NCI-H526 (cell line): ENCODE measurements at places on chromosomes 11 and 22.

GRCh38 chr11:31264834-31265233 is 104.7 kb downstream of the DCDC1 start:
- no peak for DNase-seq

DNA sequence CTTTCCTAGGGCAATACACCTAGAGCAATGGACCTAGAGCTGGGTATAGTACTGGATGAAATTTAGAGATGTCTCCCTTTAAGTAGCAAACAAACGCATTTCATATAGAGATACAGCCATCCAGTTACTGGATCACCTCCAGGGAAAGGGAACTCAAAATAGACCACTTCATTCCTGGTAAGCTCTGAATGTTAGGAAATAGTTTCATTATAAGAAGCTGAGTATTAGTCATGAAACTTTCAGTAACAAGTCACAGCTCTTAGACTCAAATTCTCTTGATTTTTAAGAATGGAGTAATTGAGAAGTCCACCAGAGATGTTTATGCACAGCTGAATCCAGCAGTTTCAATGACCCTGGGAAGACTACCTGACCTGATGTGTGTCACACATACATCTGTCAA is 221.9 kb downstream of the FAM76B start:
- DNase-seq = no peak

GRCh38 chr11:60971520-60971919 is at the start of gene CD6:
TSS of gene CD6 (plus strand) at chr11:60971680. CDS start at chr11:60971866, 186 bp downstream.
- DNase-seq = no peak

DNA sequence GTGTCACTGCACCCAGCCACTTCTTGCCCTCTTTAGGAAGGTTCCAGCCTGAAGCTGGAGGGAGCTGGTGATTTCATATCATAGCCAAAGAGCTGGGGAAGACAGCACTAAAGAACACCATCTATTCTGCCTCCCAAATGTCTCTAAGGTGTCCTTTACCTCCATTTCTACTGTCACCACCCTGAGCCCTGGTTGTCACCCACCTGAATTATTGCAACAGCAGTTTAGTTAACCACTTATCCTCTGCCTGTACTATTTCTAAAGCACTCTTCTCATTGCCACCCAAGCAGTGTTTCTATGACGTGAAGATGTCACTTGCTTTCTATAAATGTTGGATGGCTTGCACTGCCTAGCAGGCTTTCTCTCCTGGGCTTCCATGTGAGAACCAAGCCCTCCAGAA is 69.4 kb upstream of the EED start:
- DNase-seq = no peak

DNA sequence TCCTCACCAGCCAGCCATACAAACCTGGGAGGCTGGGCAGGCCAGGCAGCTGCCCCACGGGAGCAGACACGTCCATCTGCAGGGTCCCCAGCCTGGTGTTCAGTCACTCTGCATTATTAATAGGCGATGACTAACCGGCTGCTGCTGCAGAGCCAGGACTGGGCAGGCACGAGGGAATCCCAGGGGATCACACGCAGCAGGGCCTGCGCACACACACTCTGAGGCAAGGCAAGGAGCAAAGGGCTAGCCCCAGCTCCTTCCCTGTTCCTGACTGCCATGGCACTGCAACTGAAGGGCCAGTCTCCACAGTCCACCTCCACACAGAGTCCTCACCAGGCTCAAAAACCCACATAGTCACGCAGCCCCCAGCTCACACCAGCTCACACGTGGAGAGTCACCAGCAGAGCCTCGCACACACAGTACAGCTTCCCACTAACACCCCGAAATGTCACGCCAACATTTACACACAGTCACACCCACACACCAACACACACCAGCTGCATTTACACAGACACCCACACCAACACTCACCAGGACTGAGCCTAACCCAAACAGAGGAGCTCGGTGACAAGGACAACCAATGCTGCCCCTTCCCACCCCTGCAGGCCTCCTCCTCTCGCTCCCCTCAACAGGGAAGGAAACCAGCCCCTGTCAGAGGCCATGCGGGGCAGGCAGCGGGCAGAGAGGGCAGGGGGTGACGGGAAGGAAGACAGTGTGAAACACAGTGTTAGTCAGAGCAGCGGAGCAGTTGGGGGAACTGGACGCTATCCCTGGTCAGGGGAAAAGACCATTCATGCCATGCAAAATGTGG is 47.3 kb downstream of the NRXN2 start:
- peak; percentile 88 for DNase-seq

DNA sequence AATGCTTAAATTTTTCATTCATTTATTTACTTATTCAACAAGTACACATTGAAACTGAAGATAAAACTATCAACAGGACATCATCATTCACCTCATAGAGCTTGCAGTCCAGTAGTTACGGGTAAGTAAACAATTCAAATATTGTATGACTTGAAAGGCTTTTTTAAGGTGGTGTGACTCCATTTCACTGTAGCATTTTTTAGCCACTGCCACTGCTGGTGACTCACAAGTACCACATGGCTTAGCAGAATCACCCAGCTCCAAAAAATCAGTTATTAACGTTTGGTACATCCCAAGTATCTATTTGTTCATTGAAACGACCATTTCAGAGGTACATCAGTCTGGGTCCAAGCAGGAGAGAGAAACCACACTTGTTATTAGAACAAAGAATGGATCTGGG is 427.9 kb upstream of the DDI1 start:
- no peak for DNase-seq

GRCh38 chr11:64489831-64490441 is 101.1 kb upstream of the SLC22A12 start:
- peak; percentile 49 for DNase-seq

DNA sequence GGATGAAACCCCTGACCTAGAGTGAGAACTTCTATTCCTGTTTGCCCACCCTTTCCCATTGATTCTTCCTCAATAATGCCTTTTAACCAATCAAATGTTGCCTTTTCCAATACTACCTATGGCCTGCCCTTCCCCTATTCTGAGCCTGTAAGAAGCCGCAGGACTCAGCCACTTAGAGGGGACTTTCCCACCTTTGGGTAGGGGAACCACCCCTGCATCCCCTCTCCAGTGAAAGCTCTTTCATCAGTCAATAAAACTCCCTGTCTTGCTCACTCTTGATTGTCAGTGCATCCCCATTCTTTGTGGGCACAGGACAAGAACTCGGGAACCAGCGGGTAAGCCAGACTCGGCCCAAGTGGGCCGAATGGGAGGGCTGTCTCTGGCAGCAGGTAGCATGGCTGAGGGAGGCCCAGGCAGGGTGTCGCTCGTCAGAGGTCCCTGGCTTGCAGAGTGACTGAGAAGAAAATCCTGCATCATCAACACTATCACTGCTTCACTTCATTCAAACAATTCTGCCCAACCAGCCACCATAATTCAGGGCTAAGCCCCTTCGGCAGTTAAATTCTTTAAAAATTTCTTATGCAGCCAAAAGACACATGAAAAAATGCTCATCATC is 30.4 kb downstream of the LDHAL6A start:
- no peak for DNase-seq

DNA sequence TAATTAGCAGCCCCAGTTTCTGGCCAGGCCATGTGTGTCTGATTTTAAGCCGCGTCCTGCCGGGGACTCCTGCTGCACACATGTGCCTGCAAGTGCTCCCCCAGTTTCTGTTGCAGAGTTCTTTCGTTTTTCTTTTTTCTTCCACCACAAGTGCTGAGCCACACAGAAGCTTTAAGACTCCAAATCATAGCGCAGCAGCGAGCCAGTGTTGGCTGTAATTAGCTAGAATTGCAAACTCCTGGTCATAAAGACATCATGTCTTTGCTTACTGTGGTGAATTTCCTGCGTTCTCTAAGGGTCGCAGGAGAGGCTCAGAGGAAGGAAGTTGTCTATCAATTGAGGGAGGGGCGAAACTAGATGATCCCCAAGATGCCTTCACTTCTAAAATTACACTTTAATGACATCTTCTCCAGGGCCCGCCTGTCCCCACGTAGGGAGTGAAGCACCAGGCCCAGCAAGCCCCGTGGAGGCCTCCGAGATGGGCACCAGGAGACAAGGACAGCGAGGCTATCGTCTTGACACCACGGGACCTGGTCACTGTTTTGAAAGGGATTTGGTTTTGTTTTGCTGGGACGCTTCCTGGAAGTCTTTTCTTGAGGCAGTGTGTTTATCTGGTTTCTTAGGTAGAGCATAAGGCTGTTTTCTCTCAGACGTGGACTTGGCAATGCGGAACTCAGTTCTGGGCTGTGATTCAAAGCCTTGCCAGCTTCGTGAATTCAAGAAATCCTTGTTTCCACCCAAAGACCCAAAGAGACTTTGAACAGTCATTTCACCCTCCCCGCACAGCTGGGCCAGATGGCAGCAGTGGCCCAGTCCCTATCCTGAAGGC is 71.8 kb downstream of the UBASH3B start:
- no peak for DNase-seq

- DNase-seq = no peak
Observed at GRCh38 chr11:17648528-17648927, 70.8 kb upstream of the MYOD1 start.
